ENCODE measurements at places on chromosomes 2 and 18.

DNA sequence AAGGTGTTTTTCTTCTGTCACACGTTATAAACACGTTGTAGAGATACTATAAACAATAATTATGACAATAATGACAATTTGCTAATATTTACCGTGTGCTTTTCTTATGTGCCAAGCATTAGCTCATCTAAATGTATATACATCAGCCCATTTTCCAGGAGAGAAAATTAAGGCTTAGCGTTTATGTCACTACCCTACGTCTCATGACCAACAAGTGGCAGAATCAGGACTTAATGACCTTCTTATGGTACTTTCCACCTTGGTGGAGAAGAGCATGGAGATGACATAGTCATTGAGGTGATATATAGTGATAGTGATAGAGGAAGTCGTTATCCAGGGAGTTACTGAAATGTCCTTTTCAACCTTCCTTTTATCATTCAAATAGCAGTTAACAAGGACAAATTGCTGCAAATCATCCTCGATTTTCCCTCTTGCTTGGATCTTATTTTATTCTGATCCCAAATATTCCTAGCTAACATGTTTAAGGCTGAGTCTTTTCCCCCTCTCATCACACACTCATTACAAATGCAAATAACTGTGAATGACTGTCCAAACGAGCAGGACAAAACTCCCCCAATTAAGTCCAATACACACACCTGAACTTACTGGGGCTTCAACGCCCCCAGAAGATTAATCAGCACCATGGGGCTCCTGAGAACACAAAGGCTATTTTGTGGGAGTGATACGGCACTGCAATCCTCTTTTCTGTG is 27.3 kb downstream of the SPRED2 start:
- DNase-seq, result no peak

DNA sequence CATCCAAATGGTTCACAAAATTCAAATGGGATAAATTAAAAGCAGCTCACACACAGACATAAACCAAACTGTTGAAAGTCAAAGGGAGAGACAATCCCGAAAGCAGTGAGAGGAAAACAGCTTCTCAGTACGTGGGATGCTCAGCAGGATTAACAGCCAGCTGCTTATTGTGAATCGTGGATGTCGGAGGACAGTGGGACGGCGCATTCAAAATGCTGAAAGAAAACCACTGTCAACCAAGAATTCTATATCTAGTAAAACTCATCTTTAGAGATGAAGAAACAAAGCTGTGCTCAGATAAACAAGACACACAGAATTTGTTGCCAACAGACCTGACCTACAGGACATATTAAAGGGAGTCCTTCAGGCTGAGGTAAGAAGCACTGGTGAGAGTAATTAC is 102.9 kb downstream of the NFATC1 start:
- no peak for DNase-seq

DNA sequence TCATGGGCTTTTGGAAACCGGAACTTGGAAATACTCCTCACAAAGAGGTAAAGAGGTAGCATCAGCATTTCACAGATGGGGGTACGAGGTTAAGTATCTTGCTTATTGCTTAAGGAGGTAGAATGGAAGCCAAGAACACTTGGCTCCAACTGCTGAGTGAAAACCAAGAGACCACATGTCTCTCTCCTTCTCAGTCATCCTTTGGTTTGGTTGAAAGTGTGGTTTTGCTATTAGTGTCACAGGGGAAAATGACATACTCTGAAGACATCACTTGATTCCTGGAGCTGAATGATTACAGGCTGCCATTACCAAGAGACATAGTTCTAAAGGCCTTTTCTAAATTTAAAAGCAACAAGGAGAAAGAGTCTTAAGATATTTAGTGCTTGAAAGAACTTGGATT is 41.5 kb downstream of the ANTXR1 start:
- DNase-seq, result no peak

GRCh38 chr2:145860083-145860482 is 1340.2 kb upstream of the ZEB2 start:
- DNase-seq, result no peak

DNA sequence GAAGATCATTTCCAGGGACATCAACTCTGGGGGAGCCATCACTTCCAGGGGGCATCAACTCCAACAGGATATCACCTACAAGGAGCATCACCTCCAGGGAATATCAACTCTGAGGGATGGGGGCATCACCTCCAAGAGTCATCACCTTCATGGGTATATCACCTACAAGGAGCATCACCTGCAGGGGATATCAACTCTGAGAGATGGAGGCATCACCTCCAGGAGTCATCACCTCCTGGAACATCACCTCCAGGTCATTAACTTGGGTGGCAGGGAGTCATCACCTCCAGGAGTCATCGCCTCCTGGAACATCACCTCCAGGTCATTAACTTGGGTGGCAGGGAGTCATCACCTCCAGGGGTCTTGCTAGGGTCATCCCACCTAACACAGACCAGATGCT is 167.6 kb downstream of the NDUFA10 start:
- DNase-seq, result no peak

Measured in activated CD8-positive, alpha-beta memory T cell treated with anti-CD3 and anti-CD28 coated beads for 1 hour (primary cell).